ENCODE measurements at places on chromosomes 5 and 9. TPM values are rescaled to one million over a fixed set of nuclear protein-coding genes. Genes with fewer than 3 reads are reported as not detected.

- H3K27me3 ChIP-seq = no peaks in the 10 kb centered on the region
- H3K4me3 ChIP-seq = peak overlapping the region; percentile 90
- peak overlapping the region; percentile 90 for H3K27ac ChIP-seq
- H3K4me1 ChIP-seq = peaks cover 42% of the 10 kb centered on the region
- DNase-seq = peak; percentile 56
Observed at GRCh38 chr5:150409638-150410523, 2.8 kb downstream of the CD74 start.

ALDH7A1 gene
- total RNA-seq = 5.8 TPM

DNA sequence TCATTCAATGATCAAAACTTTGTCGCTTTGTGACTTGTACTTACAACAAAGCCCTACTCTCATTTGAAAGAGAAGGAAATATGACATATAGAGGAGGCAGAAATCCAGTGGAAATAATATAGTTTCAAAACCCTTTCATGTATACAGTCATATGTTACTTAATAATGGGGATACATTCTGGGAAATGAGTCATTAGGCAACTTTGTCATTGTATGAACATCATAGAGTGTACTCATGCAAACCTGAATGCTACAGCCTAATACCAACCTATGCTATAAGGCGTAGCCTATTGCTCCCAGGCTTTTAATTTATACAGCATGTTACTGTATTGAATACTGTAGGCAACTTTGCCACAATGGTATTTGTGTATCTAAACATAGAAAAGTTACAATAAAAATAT lies 69.0 kb upstream of the SMC2 start:
- no peaks in the 10 kb centered on the region for H3K27me3 ChIP-seq
- no peak for DNase-seq
- H3K4me1 ChIP-seq = peaks cover 28% of the 10 kb centered on the region
- H3K4me3 ChIP-seq = no peak overlapping the region
- H3K27ac ChIP-seq = no peak overlapping the region

GRCh38 chr9:72986522-72987116 lies 33.8 kb upstream of the ALDH1A1 start:
- no peaks in the 10 kb centered on the region for H3K36me3 ChIP-seq
- no peak for DNase-seq
- no peaks in the 10 kb centered on the region for H3K4me1 ChIP-seq

RANBP3L gene
- 0.35 TPM for total RNA-seq

DNA sequence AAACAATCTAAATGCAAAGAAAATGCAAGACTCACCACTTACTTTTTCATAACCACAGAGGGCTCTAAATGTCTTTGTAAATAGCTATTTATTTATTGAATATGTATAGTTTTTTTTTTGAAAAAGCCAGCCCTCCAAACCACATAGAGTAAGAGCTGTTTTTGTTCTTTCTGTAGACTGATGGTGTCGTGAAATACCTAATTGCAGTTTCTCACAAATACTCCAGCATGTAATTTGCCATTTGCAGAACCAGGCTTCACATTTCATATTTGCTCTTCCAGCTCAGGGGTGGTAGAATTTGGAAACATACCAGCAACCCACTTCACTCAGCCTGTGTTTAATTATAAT lies 159.8 kb downstream of the TMC1 start:
- no peaks in the 10 kb centered on the region for H3K4me1 ChIP-seq
- H3K27me3 ChIP-seq = peaks cover 25% of the 10 kb centered on the region
- no peak overlapping the region for H3K4me3 ChIP-seq
- H3K36me3 ChIP-seq = no peaks in the 10 kb centered on the region
- no peak for DNase-seq

GRCh38 chr5:157718519-157718918 lies 12.7 kb upstream of the THG1L start:
- H3K27me3 ChIP-seq = no peaks in the 10 kb centered on the region
- H3K36me3 ChIP-seq = peaks cover 4% of the 10 kb centered on the region
- H3K4me3 ChIP-seq = no peak overlapping the region
- no peak for DNase-seq

DNA sequence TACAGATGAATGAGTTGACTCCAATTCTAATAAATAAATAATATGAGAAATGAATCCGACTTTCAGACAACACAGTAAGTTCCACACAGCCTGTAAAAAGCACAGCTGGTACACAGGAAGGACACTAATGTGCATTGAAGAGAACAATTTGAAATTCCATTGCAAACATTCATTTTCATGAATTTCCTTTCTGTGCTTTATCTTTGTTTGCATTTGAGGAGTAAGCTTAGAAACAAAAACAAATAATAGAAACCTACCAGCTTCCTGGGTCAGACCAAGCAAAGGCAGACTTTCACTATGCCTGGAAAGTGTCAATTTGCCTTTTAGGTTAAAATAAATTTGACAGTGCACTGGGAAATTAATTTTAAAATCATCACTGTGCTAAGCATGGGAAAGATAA lies 143.8 kb upstream of the VLDLR start:
- DNase-seq = no peak
- no peak overlapping the region for H3K4me3 ChIP-seq
- no peaks in the 10 kb centered on the region for H3K36me3 ChIP-seq
- no peaks in the 10 kb centered on the region for H3K4me1 ChIP-seq

- H3K4me3 ChIP-seq = no peak overlapping the region
- H3K4me1 ChIP-seq = no peaks in the 10 kb centered on the region
- H3K36me3 ChIP-seq = peaks cover 2% of the 10 kb centered on the region
- H3K27me3 ChIP-seq = no peaks in the 10 kb centered on the region
- no peak overlapping the region for H3K27ac ChIP-seq
Observed at GRCh38 chr5:2866662-2867372, 115.3 kb upstream of the IRX2 start.

- peaks cover 7% of the 10 kb centered on the region for H3K27me3 ChIP-seq
- no peak for DNase-seq
- no peak overlapping the region for H3K4me3 ChIP-seq
- H3K4me1 ChIP-seq = no peaks in the 10 kb centered on the region
Observed at GRCh38 chr9:120312031-120312430, 267.9 kb downstream of the CDK5RAP2 start.

DNA sequence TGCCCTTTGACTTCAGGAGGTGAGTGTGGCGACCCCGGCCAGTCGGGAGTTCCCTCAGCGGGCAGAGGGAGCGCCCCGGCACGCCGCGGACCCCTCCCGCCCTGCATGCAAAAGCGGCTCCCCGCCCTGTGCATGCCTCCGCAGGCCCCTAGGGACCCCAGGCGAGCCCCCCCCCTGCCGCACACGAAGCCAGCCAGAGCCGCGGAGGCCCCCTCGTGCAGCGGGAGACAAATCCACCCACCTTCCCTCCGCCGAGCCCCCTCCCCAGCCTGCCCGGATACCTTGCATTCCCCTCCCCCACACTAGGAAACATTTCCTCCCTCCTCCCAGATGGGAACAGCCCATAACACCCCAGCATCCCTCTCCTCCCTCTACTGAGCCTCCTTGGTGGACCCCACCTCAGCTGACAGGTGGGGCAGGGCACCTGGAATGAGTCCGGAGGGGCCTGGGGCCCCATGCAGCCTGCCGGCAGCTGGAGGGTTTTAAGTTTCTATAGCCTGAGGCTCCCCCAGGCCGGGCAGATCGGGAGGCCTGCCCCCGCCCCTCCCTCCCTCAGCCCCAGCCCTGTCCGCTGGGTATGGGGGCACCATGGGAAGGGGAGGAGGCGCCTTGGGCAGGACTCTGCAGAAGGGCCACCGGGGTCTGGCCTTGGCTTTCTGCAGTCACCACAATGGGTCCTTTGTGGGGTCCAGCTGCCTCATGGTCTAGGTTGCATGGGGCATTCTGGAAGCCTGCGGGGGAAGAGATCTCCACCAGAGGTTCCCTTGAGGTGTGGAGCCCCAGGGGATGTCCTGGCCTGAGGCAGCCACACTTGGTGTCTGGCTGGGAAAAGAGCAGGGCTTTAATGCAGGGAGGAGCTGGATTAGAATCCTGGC lies 601 bp downstream of the ERGIC1 start:
- peaks cover 52% of the 10 kb centered on the region for H3K4me1 ChIP-seq
- H3K36me3 ChIP-seq = no peaks in the 10 kb centered on the region
- H3K27me3 ChIP-seq = no peaks in the 10 kb centered on the region
- H3K4me3 ChIP-seq = peak overlapping the region; percentile 88
- no peak overlapping the region for H3K27ac ChIP-seq

LCN6 gene
- not detected for total RNA-seq

- peaks cover 2% of the 10 kb centered on the region for H3K36me3 ChIP-seq
- H3K27me3 ChIP-seq = no peaks in the 10 kb centered on the region
- H3K4me3 ChIP-seq = no peak overlapping the region
- no peak for DNase-seq
Observed at GRCh38 chr9:77793849-77794248, 145.7 kb upstream of the GNA14 start.

GRCh38 chr9:18754537-18754936 lies 278.5 kb downstream of the SAXO1 start:
- no peak overlapping the region for H3K4me3 ChIP-seq
- H3K27ac ChIP-seq = no peak overlapping the region
- DNase-seq = no peak
- H3K36me3 ChIP-seq = no peaks in the 10 kb centered on the region
- H3K27me3 ChIP-seq = peaks cover 5% of the 10 kb centered on the region
- no peaks in the 10 kb centered on the region for H3K4me1 ChIP-seq

YTHDC2 gene
- 21.9 TPM for total RNA-seq

PITX1 gene
- total RNA-seq = 0.50 TPM

PCDHGA5 gene
- total RNA-seq = not detected

- no peak overlapping the region for H3K4me3 ChIP-seq
- no peak overlapping the region for H3K27ac ChIP-seq
- no peak for DNase-seq
- no peaks in the 10 kb centered on the region for H3K27me3 ChIP-seq
- H3K4me1 ChIP-seq = no peaks in the 10 kb centered on the region
- H3K36me3 ChIP-seq = peaks cover 4% of the 10 kb centered on the region
Observed at GRCh38 chr5:16192311-16192710, 12.7 kb upstream of the MARCHF11 start.

C5orf58 gene
- total RNA-seq = not detected

AP3S1 gene
- total RNA-seq = 63.4 TPM

KIF4B gene
- total RNA-seq = not detected

TRPM6 gene
- 0.10 TPM for total RNA-seq

IFNA21 gene
- not detected for total RNA-seq

DNA sequence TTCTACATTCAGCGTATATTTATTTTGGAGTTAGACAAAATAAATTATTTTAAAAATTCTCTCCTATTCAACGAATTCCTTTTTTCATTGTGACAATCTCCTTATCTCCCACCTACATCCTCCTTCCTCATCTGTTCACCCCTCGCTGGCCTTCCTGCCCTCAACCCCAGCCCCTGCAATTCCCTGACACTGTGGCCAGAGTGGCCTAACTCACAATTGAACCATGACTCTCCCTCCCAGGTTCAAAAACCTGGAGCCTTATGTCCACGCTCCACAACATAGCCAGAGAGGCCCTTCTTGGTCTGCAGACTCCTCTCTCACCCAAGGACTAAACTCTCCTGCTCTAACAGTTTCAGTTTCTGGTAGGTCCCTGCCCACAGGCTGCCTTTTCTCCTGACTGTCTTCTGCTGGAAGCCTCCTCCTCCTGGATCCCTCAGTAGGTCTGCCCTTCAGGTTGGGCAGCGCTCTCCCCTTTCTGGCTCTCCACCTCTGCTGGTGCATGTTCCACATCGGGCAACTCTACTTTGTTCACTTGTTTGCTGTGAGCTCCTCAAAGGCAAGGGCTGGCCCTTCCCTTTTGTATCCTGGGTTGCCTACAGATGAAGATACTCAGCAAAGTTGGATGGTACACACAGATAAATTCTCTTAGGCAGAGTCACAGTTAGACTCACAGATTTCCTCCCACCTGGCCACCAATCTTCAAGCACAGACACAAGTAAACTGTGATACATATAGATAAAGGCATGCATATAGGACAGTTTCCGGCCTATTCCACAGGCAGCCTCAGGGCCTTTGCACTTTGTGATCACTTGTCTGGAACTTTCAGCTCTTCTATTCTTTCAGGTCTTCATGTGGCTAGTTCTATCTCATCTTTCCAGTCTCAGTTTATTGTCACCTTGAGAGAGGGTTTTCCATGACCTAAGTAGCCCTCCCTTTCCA lies 19.8 kb upstream of the MYORG start:
- no peaks in the 10 kb centered on the region for H3K4me1 ChIP-seq
- H3K27me3 ChIP-seq = no peaks in the 10 kb centered on the region
- H3K36me3 ChIP-seq = no peaks in the 10 kb centered on the region

DNA sequence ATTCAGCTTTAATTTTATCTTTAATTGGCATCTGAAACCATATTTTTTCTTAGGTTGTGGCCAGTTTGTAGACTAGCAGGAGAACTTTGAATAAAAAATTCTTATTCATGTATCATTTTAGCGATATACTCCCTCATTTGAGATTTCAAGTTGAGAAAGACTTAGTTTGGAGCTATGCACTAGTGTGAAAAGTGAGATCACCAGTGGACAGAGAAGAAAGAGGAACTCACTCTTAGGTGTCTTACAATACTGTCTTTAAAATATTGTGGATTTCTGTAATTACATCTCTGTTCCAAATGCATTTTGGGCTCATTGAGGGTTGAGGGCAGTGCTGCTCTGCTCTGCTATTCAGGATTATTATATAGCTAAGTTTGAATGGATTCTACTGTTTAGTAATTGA lies 54.7 kb downstream of the NAA35 start:
- no peaks in the 10 kb centered on the region for H3K27me3 ChIP-seq
- peaks cover 14% of the 10 kb centered on the region for H3K36me3 ChIP-seq
- peaks cover 4% of the 10 kb centered on the region for H3K4me1 ChIP-seq

DNA sequence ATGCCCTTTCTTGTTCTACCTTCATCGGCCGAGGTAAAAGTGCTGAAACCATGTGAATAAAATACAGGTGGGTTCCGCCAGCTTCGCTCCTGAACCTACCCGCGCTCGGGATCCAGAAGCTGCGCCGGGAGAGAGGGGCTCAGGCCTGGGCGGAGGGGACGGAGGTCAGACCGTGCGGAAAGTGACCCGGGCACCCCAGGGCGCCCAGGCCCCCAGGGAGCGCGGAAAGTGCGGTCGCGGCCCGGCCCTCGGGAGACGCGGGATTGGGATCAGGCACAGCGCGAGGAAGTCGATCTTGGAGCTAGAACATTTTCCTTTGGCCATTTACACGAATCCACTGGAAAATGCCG lies 329 bp downstream of the SYK start:
- no peaks in the 10 kb centered on the region for H3K36me3 ChIP-seq
- peaks cover 7% of the 10 kb centered on the region for H3K4me1 ChIP-seq
- no peak overlapping the region for H3K27ac ChIP-seq
- peaks cover 89% of the 10 kb centered on the region for H3K27me3 ChIP-seq

PCDHA11 gene
- total RNA-seq = not detected

DNA sequence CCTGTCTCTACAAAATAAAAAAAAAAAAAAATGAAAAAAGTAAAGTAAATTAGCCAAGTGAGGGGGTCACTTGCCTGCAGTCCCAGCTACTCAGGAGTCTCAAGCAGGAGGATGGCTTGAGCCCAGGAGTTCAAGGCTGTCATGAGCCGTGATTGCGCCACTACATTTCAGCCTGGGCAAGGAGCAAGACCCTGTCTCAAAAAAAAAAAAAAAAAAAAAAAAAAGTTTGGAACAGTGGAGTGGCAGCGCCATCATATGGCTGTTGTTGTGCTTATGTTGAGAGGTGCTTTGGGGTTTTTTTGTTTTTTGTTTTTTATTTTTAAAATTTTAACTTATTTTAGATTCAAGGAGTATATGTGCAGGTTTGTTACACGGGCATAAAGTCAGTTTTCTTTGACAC lies 3.6 kb downstream of the BRIX1 start:
- no peak overlapping the region for H3K4me3 ChIP-seq
- DNase-seq = no peak
- peaks cover 54% of the 10 kb centered on the region for H3K4me1 ChIP-seq
- H3K27ac ChIP-seq = peak overlapping the region; percentile 72

- no peaks in the 10 kb centered on the region for H3K27me3 ChIP-seq
- peak overlapping the region; percentile 83 for H3K4me3 ChIP-seq
- peaks cover 87% of the 10 kb centered on the region for H3K4me1 ChIP-seq
- no peak for DNase-seq
Observed at GRCh38 chr5:111229871-111230810, 6.0 kb downstream of the CAMK4 start.

GRCh38 chr5:15385553-15385952 lies 114.4 kb upstream of the FBXL7 start:
- H3K4me3 ChIP-seq = no peak overlapping the region
- H3K4me1 ChIP-seq = no peaks in the 10 kb centered on the region
- DNase-seq = no peak
- no peak overlapping the region for H3K27ac ChIP-seq
- no peaks in the 10 kb centered on the region for H3K36me3 ChIP-seq

Data from activated T-cell treated with anti-CD3 and anti-CD28 coated beads, Interleukin-2, amount 50 U/mL, for 72 hours (primary cell).